NCI-H187 (cell line): ENCODE measurements at places on chromosomes 6 and 20.

- no peak for DNase-seq
Measured at GRCh38 chr6:136541395-136541794, 8.8 kb downstream of the MAP7 start.

DNA sequence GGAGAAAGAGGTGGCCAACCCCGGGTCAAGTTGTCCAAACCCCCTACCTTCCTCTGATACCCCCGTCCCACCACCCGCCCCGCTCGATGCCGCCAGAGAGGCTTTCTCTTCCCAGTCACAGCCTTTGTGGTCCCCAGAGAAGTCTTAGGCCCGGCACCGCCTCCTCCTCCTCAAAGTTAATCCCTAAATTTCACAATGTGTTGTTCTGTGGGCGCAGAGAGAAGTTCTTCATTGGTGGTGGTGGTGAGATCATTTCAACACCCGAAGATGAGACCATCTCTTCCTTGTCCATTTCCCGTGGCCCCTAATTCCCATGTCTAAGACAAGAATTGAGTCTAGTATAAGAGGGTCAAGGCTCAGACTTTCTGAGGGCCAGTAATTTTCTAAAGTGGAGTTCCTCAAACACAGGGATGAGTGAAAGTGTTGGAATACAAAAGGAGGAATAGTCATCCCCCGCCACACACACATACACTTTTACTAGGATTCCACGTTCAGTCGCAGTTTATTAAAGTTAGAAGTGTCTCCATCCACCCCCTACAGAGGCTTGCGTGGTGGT is 10.4 kb downstream of the TRIM31 start:
- no peak for DNase-seq

DNA sequence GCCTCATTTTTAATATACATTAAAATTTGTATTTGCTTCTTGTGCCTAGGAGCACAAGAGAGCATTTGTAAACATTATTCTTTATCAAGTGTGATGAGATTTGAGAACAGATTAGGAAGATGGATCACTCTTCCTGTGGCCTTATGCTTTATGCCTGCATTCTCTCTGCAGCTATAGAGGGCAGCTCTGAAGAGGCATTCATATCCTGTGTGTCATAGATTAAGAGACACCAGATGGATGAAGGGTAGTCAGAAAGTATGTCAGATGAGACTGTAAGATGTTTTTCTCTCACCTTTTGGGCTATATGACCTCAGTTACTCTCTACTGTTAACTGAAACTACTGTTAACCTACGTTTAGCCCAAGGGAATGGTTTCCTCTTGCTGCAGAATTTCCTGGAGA is 61.4 kb downstream of the DNAH8 start:
- no peak for DNase-seq

- no peak for DNase-seq
Measured at GRCh38 chr6:144753023-144753705, 468.0 kb downstream of the UTRN start.

GRCh38 chr6:2508071-2508470 is 242.7 kb downstream of the MYLK4 start:
- no peak for DNase-seq

DNA sequence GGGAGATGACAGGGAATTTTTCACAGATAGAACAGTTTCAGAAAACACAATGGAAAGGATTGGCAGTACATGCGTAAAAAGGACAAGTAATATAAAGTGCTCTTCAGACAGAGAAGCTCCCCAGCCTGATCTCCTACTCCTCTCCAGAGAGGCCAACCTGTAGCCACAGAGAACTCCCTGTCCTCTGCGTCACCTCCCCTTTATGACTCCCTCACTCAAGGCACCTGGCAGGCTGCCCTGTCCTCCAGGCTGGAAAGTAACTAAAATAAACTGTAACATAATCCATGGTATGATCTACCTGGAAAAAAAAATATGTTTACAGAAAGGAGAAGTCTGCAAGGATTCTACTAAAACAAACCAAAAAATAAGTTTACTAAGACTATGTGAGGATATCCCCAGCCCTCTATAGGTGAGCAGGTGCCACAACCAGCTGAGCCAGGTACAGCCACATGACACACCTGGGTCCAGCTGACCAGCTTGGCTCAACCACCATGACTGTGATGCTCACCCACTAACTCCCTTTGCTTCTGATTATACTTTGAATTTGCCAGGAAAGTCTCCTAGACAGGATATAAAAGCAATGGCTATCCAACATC is 29.2 kb downstream of the MBOAT1 start:
- DNase-seq = peak; percentile 8
